ENCODE measurements at places on chromosomes 1 and 21.

GRCh38 chr1:9242338-9242969 lies 7.9 kb downstream of the H6PD start:
- DNase-seq, result no peak

GRCh38 chr1:208413006-208413405 lies 168.8 kb upstream of the PLXNA2 start:
- no peak for DNase-seq

- no peak for DNase-seq
Observed at GRCh38 chr1:203338335-203339036, 12.4 kb downstream of the FMOD start.

- no peak for DNase-seq
Observed at GRCh38 chr1:93976291-93976690, 67.1 kb upstream of the GCLM start.

DNA sequence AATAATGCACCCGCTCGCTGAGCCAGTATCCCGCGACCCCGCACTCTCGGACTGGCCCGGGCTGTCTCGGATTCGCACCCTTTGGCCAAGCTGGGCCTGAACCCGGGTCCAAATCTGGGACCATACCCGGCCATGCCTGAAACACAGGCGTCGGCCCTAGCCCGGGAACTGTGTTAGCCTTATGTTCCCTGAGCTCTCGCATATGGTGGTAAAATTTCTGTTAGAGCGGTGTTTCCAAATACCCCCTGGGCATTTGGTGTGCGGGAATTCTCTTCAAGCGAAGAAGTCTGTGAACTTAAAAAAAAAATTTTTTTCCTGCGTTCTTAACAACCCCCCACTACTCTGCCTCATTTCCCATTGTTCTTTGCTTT lies 3.1 kb downstream of the RNF220 start:
- DNase-seq, result no peak

DNA sequence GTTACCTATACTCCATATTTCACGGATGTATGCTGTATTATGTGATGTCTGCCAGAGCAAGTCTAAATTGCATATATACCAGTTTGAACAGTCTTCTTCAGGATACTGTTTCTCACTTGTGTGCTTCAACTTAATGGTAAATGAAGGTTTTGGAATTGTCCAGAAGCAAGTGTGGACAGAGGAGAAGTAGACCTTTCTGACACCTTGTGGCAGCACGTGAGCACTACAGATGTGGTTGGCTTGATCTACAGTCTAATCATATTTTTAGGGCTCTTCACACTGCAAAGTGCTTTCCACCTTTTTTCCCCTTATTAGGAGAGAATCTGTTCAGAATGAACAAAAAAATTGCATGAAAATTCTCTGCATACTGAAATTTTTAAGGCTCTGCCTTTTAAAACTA lies 10.9 kb downstream of the MORC3 start:
- DNase-seq, result no peak
